ENCODE measurements at places on chromosomes 3 and 15.

DNA sequence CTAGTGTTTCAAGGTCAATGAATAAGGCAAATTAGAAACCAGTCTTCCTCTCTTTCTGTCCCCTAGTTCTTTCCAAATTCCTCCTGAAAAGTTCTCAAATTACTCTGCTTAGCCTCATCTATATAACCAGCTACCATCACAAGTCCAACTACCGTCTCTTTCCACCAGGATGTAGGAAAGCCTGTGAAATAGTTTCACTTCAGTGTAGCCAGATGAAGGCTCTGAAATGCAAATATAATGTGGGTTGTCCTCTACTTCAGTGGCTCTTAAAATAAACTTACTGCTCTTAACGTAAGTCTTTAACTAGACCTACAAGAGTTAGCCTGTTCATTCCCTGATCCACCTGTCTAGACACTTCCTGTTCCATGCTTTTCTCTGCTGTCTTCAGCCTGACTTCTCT, 827.7 kb downstream of the ROBO1 start:
- DNase-seq, result no peak

GRCh38 chr15:99925661-99926461, 192.6 kb upstream of the LYSMD4 start:
- DNase-seq, result peak; percentile 46

DNA sequence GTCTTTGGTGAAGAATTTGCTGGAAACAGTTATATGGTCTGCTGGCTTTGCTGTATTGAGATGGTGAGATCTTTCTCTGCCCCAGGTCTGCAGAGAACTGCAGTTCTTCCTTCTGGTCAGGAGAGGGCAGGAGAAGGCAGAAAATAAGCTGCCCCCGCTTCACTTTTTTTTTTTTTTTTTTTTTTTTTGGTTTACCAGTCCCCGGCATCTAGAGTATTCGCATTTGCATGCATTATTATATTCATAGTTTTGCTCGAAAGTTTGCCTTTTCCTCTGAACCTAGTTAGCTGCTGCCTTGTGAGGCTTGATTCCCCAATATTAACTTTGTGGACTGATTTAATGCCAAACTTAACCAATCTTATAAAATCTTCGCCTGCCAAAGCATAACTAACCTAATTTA, 10.6 kb upstream of the PARL start:
- peak; percentile 82 for DNase-seq

GRCh38 chr3:184129012-184129411, 6.1 kb upstream of the EIF2B5 start:
- DNase-seq, result peak; percentile 68

DNA sequence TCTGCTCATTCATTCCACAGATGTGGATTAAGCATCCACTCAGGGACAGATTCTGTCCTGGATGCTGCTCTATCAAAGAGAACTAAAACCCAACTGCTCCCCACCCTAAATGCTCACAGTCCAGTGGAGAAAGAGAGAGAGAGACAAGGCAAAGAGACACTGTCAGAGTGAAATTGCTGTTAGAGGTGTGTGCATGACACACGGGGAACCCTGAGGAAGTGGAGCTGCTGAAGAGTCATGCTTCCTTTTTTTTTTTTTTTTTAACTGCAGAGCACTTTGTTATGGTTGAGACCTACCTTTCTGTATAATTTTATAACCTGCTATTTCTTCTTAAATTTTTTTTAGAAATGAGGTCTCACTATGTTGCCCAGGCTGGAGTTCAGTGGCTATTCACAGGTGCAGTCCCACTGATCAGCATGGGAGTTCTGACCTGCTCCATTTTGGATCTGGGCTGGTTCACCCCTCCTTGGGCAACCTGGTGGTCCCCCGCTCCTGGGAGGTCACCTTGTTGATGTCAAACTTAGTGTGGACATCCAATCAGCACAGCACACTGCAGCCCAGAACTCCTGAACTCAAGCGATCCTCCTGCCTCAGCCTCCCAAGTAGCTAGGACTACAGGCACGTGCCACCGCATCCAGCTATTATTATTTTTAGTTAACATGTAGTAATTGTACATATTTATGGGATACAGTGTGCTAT, 18.2 kb upstream of the PSTPIP1 start:
- no peak for DNase-seq

DNA sequence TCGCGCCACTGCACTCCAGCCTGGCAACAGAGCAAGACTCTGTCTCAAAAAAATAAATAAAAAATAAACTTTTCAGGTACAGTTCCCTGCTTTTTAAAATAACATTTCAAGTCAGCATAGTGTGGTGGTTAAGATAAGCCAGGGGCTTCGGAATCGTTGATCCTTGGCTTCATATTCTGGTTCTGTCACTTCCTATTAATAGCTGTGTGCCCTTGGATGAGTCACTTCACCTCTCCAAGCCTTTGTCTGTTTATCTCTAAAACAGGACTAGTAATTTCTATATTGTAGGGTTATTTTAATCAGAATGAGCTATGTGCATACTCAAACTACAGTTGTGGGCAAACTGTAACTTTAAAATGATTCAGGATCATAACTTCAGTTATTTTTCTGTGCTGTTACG, 53.8 kb upstream of the SENP5 start:
- peak; percentile 81 for DNase-seq

DNA sequence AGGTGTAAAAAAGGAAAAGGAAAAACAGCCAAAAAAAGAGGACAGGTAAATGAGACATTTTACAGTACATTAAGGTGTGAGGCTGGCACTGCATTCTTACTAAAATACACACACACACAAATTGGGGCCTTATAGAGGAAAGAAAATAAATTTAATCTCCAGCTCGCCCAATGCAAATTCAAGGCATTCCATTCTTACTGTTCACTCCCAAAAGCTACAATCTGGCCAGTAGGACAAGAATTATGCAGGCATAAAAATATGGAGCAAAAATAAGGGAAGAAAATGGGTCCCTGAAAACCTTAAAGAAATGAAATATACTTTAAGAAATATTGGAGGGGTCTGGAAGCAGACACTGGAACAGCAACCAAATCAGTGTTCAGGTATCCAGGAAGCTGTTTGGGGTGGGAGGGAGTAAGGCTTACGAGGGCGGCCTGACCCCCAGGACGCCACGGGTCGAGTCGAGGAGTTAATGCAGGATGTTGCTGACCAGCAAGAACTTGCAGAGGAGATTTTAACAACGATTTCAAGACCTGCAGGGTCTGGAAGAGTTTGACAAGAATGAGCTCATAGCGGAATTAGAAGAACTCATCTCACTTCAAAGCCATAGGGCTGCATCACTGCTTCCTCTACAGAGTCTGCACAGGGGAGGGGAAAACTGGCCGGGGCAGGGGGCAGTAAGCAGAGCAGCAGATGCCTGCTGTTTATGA, 245.5 kb downstream of the TBL1XR1 start:
- no peak for DNase-seq

DNA sequence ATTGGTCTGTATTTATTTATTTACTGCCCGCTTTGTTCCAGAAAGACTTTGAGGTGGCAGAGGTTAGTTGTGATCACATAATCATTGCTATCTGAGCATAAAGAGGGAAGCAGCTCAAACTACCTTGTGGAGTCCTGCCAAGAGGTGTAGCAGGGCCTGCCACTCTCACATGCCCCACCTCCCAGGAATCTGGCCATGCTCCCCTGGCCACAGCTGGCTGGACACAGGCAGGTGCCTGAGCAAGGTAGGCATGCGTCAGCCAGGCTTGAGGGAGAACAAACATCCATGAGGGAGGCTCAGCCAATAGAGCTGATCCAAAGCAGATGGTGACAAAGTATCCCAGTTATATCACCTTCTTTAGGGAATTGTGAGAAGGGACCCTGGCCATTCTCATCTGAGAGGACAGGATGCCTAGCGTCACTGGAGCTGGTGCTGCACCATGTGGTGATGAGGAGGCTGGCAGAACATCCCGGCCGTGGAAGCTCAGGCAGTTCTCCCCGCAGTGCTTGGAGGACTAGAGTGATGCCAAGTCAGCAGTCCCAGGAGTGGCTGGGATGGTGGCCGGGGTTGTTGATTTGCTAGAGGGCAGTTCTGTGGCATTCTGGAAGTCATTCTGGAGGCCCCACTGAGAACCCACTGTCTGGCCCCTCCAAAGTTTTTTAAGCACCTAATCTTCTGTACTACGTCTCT, 6.8 kb upstream of the POLG start:
- DNase-seq, result no peak

GRCh38 chr3:20236603-20237002, 50.6 kb upstream of the SGO1 start:
- no peak for DNase-seq

DNA sequence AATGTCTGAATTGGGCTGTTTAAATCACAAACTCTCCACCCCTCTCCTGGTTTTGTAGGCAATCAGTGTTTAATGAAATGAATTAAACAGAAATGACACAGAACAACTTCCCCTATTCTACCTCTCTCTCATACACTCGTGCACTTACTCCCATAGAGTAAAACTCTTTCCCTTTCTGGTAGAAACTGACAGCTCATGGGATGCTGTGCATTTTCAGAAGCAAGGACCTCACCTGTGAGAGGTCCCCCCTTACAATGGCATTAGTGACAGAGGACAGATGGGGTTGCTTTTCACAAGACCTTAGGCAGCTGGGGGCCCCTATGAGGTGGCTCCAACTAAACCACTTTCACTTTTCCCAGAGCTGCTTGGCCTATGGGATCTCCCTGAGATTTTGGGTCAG, 31.9 kb downstream of the PARP16 start:
- no peak for DNase-seq

DNA sequence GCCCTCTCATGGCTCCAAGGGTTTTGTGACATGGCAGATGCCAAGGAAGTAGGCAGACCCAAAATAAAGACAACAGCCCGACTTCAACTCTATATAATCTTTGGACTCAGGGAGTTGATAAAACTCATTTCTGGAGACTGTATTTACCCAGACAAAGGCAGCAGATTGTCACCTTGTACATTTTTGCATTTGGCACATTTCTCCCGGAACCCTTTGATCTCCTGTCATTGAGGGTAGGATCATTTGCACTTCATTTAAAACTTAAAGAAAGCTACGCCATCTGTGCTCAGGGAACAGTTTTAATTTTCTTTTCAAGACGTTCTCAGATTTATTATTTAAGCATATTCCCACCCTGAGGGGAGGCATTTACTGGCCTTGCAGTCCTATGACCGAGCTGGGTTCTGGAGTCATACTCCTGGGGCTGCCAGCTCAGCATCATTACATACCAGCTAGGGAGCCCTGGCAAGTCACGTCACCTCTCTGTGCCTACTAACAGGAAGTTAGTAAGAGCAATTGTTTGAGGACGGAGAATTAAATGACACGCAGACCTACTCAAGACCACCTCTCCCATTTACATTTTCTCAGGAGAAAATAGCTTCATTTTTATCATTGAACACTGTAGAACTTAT, 5.9 kb downstream of the CDCP1 start:
- no peak for DNase-seq

DNA sequence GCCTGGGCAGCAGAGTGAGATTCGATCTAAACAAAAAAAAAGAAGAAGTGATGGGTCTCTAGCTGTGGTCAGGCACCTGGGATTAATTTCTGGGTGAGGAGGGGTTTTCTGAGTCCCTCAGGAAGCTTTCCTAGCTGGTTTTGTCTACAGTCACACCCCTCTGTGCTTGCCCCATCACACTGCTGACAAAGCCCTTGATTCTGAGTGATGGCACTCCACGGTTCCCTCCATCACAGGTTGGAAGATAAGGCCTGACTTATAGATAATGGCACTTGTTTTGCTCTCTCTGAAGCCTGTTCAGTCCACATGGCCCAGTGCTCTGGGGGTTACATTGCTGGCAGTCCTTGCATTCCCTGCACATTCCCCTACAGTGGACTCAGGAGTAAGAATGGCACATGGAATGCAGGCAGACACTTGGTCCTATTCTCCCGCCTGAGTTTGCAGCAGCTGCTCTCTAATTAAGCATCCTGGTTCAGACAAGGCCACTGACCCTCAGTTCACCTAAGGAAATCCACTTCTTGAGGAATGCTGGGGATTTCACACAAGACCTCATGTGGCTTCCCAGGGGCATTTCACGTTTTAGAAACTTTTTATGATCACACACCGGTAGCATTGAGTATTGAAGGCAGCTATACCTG, 81.0 kb upstream of the NMNAT3 start:
- no peak for DNase-seq

GRCh38 chr3:38648024-38648658, 1.3 kb downstream of the SCN5A start:
- no peak for DNase-seq

GRCh38 chr3:136711277-136711676, 40.9 kb downstream of the STAG1 start:
- DNase-seq, result no peak

- DNase-seq, result no peak
These were observed 240.0 kb upstream of the SEMA6D start for GRCh38 chr15:47477341-47477740.

- no peak for DNase-seq
These were observed 49.9 kb downstream of the IGSF11 start for GRCh38 chr3:118984699-118985098.

DNA sequence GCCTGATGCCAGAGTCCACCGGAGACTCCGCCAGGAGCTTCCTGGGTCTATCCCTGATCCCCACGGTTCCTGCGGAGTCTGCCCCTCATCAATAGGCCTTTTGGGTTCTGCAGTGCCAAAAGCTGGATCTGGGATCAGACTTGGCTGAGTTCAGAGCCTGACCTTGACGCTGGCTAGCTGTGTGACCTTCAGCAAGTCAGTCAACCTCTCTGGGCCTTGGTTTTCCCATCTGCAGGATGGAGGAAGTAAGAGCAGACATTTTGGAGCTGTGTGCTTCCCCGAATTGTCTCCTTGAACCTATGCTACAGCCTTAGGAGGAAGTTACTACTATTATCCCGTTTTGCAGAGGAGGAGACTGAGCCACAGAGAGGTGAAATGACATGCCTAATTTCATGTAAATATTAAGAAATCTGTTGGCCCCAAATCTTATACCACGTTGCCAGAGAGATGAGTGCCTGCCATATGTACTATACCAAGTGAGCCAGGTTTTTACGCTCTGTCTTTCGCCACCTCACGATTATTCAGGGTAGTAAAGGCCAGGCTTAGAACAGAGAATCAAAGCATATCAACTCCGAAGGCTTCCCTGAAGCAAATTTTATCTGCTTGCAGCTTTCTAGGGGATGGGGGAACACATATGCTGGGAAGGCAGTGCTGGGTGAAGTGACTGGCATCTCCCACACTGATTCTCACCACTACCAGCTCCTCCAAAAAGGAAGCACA, 112.5 kb downstream of the SRGAP3 start:
- DNase-seq, result no peak

GRCh38 chr3:124034844-124035152, 42.9 kb upstream of the ROPN1 start:
- DNase-seq, result no peak

- no peak for DNase-seq
These were observed 143.4 kb downstream of the EEFSEC start for GRCh38 chr3:128296469-128297251.

DNA sequence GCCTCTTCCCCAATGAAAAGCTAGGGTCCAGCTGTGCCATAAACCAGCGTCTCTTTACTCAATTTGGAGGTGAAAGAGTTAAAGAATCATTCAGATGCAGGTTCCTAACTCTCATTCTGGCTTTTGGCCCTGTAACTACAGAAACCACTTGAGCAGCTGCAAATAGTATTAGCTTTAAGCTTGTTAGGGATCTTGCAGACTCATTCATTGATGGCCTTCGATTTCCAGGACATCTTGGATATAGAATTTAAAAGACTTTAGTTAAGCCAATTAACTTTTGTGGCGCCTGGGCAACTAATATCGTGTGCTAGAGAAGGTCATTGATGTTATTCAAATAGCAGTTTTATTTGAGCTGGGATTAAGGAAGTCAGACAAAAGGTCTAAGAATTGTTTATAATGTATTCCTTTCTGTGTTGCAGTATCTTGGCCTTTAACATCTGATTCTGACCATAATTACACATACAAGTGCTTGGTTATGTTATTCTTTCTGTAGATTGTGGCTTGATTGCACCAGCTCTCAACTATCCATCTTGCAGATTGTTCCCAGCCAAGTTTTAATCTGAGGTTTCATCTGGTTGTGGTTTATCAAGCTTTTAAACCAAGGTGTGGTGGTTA, 185.3 kb downstream of the CACNA2D3 start:
- no peak for DNase-seq

Data from hematopoietic multipotent progenitor cell treated with erythropoietin and hydrocortisone succinate and interleukin-3 and kit ligand, for 6 days (in vitro differentiated cells).